Posterior vena cava (tissue), 2 donors: ENCODE measurements at places on chromosomes 3 and 15. TPM values are rescaled to one million over a fixed set of nuclear protein-coding genes. Genes with fewer than 3 reads are reported as not detected.
A peak's percentile ranks its signal among the peaks of the same experiment; 100 is the strongest.

Gene ARL14
- total RNA-seq: not detected

GRCh38 chr3:53182764-53183355 lies 21.9 kb downstream of the PRKCD start:
- DNase-seq: no peak

Gene VGLL3
- total RNA-seq: 151 TPM

DNA sequence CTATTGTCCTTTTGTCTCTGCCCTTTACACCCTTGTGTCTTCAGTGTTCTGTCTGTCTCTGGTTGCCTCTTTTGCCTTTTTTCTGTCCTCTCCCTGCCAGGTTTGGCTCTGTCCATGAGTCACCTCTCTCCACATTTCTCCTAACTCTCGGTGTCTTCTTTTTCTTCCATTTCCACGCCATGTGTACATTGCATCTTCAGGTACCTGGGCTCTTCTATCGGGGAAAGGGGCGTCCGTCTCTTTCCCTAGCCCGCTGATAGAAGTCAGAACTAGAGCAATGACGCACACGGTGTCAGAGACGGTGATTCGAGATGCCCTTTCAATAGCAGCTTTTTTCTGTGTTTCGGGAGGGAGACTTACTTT lies 641 bp downstream of the OPA1 start:
- no peak for DNase-seq

Gene MYH15
- total RNA-seq: 0.19 TPM

DNA sequence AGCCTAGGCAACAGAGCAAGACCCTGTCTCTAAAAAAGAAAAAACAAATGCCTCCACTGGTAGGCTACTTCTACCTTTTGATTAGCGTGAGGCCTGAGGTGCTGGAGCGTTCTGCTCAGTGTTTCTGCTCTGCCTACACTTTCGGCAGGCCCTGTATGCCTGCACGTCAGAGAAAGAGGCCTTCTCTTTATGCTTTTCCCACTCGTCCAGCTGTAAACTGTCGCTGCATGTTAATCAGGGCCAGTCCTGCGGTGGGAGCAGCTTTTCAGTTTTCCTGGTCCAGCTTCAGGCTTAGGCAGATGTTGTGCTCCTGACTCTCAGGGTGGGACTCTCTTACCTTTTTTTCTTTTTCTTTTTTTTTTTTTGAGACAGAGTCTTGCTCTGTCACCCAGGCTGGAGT lies 25.3 kb downstream of the CSPG5 start:
- no peak for DNase-seq

Gene LXN
- 42.2 TPM for total RNA-seq

- peak; percentile 87 for DNase-seq
Observed at GRCh38 chr15:31434588-31435260, 108.1 kb downstream of the KLF13 start.

GRCh38 chr3:135641761-135642160 lies 323.8 kb upstream of the PPP2R3A start:
- DNase-seq: no peak

- DNase-seq: no peak
Observed at GRCh38 chr15:32784581-32784980, 66.8 kb downstream of the GREM1 start.

Gene FGF7
- total RNA-seq: 183 TPM

DNA sequence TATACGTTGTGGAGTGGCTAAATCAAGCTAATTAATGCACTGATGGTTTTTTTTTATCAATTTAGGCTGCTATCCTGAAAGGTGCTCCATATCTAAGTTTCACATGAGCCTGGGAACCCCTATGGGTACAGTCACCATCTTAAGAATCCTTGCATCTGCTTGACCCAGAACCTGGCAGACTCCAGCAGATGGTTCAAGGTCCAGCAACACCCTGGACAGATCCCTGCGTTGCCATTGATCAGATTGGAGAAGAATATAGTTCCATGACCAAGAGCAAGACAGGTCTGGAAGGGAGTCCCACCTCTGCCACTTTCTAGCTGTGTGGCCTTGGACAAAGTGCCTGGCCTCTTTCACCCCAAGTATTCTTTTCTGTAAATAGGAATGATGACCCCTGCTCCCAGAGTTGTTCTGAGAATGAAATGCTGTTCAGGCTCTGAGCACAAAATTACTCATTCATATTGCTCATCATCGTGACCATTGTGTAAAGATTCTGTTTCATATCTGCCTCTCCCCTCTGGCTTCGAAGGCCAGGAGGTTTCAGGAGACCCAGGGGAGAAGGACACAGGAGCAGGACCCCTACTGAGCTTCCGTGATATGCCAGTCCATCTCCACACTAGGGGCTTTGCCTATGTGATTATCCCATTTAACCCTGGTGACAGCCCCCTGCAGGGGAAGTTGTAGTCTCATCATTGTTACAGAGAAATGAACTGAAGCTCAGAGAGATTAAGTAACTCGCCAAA lies 30.0 kb upstream of the TSEN2 start:
- peak; percentile 12 for DNase-seq

- DNase-seq: no peak
Observed at GRCh38 chr3:139797724-139798343, 120.1 kb upstream of the NMNAT3 start.

DNA sequence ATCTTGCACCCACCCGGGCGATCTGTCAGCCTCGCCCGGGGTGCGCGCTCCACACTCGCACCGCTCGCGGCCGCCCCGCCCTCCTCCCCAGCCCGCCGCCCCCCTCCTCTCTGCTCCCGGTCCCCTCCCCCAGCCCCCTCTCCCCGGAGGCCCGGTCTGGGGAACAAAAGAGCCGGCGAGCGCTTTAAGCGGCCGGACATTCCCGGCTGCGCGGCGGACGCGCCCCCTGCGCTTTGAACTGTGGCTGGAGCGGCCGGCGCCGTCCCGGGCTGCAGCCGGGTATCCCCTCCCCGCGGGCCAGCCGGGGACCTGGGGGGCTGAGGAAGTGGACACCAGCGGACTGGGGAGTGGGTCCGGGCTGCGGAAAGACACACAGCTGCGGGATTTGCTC lies at the start of gene IGDCC3:
Gene IGDCC3 (minus strand): TSS at position 27 of the 391 bp plus-strand sequence. CDS start 214 bp downstream, outside the sequence.
- DNase-seq: no peak

- no peak for DNase-seq
Observed at GRCh38 chr3:151306168-151306810, 10.3 kb downstream of the GPR87 start.

DNA sequence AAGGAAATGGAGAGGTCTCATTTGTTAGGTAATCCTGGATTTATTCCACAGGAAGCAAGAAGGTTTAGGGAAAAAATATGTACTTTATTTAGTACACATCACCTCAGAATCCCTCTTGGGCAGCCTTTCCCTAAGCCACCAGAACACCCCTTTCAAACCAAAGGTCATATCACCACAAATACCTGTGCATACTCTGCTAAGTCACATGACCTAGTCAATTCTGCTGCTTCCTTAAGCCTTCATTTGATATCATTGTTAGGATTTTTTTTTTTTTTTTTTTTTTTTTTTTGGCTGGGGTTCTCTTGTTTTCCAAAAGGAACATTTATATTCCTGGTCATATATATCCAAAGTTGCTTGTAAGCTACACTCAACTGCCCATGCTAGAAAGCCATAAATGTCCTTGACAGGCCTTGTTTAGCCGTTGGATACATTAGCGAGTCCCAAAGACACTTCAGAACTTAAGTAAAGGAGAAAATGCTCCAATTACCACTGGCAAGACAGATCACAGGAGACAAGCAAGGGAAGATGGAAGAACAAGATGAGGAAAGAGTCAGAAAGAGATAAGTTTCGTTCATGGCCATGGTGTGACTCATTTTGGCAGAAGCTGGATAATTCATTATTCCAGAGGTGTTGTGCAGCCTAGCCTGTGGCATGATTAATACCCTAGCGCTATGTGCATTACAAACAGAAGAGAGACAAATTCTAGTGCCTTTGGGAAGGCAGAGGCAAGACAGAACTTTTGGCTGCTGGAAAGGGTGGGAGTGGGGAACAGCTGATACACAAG lies 155.6 kb upstream of the SLC2A2 start:
- no peak for DNase-seq

- DNase-seq: no peak
Observed at GRCh38 chr3:26312816-26313215, 309.8 kb upstream of the LRRC3B start.

- peak; percentile 81 for DNase-seq
Observed at GRCh38 chr15:100438570-100438969, 90.2 kb downstream of the CERS3 start.

Gene ADGRG7
- not detected for total RNA-seq

- DNase-seq: no peak
Observed at GRCh38 chr3:9889405-9889804, 1.0 kb upstream of the JAGN1 start.

DNA sequence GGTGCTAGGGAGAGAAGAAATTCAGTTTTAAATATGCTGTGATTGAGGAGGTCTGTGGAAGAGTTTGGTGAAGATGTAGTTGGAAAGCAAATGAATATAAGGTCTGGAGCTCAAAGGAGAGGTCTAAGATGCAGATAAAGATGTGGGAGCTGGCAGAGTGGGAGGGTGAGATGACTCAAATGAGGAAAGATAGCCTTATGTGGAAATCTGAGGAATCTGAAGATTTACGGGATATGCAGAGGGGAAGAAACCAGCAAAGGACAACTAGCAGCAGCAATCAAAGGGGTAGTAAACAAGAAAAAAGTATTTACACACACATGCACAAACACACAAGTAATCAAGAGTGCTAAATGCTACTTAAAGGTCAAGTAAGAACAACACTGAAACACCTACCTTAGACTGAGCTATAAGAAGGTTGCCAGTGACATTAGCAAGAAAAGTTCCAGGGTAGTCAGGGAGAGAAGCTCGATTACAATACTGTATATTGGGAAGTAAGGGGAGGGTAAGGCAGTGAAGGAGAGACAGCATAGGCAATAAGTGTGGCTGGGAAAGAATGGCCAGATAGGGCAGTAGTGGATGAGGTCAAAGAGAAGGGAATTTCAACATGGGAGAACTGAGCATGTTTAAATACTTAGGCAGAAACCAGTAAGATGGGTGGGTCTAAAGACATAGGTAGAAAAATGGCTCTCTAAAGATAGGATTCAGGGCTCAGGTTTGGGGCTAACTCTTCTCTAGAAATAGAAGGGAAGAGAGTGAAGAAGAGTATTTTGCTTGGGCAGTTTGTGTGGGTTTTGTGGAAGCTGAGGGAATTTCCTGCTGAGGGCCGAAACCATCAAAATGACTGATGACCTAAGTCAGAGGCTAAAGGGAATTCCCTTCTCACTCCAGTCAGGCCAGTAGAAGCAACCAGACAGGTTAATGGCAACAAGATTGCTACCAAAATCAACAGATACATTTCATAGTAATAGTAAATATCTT lies 8.9 kb downstream of the CMTM6 start:
- no peak for DNase-seq

DNA sequence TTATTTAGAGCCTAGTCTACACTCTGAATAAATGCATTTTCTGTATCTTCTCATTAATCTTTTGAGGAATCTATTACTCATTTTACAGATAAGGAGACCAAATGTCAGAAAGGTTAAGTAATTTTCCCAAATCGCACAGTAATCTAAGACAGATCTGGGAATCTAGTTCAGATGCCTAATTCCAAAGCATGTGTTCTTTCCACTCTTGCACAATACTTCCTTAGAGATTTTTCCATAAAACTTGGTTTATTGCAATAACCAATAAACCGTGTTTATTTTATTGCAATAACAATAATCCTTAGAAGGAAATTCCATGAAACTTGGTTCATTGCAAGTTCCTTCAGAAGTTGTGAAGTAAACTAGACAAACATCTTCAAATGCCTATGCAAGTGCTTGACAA lies 17.4 kb upstream of the COL8A1 start:
- no peak for DNase-seq

Gene SI
- not detected for total RNA-seq

DNA sequence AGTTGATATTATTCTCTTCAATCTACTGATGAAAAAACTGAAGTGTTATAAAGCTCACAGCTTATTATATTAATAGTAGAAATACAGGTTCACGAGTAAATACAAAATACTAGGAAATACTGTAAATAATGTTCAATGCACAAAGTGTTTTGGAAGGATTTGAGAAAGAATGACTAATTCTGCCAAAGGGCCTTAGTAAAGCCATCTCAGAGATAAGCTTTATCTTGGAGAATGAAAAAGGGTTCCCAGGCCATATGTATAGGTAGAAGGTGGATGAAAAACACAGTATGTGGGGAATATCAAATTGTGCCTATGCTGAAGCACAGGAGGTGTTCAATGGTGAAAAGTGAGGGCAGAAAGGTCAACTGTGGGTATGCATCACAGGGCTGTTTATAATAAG lies 123.5 kb downstream of the CMSS1 start:
- DNase-seq: no peak

Gene SLC2A2
- not detected for total RNA-seq

- no peak for DNase-seq
Observed at GRCh38 chr15:81751816-81752545, 293.8 kb downstream of the MEX3B start.

- DNase-seq: no peak
Observed at GRCh38 chr3:148828136-148828690, 602 bp downstream of the CPB1 start.

GRCh38 chr3:164233951-164234350 lies 844.3 kb downstream of the SI start:
- DNase-seq: no peak

Gene GCNT3
- total RNA-seq: not detected

DNA sequence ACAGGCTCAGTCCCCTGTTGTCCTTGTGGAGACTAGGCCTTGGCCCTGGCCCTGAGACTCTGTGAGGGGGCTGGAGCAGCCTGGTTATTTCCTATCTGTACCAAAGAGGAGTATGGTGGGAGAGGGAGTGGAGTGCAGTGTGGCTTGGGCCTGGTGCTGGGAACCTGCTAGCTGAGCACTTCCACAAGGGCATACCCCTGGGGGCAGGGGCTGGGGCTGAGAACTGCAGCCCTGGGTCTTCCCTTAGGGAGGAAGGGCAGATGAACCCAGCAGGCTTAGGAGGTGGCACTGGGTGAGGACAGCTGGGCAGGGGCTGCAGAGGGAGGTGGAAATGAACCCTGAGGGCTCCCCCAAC lies 3.5 kb upstream of the CHST14 start:
- DNase-seq: no peak

DNA sequence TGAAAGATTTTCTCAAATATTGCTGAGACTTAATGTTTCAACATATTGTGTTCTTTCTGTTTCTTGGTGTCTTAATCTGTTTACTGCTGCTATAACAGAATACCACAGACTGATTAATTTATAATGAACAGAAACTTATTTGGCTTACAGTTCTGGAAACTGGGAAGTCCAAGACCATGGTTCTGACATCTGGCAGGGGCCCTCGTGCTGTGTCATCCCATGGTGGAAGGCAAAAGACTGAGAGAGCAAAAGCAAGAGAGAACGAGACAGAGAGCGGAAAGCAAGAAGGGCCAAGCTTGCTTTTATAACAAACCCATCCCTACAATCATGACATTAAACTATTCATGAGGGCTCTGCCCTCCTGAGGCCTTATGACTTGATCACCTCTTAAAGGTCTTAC lies 88.7 kb downstream of the ARNT2 start:
- no peak for DNase-seq

- no peak for DNase-seq
Observed at GRCh38 chr15:45527086-45527485, 4.5 kb upstream of the SLC30A4 start.

DNA sequence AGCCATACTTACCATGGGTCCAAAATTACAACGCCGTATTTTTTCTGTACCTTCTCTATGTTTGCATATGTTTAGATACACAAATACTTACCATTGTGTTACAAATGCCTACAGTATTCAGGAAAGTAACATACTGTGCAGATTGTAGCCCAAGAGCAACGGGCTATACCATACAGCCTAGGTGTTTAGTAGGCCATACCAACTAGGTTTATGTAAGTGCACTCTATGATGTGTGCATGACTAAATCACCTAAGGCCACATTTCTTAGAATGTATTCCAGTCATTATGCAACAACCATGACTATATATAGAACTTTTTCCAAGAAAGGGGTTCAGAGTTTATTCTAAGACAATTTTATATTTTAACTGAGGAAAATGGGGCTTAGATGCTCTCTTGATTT lies 411.7 kb downstream of the MAGI1 start:
- DNase-seq: no peak
